IMR-90 (cell line): ENCODE measurements at places on chromosomes 7 and 10. TPM values are rescaled to one million over a fixed set of nuclear protein-coding genes. Genes with fewer than 3 reads are reported as not detected.

CPEB3 gene
- 0.18 and 0.28 TPM in 2 replicates for total RNA-seq

C7orf57 gene
- not detected in 2 replicates for total RNA-seq

GNAI1 gene
- total RNA-seq, result 26.5 and 44.2 TPM in 2 replicates

SLC18A3 gene
- not detected in 2 replicates for total RNA-seq

CCDC186 gene
- total RNA-seq, result 6.1 and 15.8 TPM in 2 replicates
